ENCODE measurements at places on chromosomes 2 and 18.

GRCh38 chr18:10094655-10095054 is 180.8 kb downstream of the VAPA start:
- DNase-seq, result no peak

DNA sequence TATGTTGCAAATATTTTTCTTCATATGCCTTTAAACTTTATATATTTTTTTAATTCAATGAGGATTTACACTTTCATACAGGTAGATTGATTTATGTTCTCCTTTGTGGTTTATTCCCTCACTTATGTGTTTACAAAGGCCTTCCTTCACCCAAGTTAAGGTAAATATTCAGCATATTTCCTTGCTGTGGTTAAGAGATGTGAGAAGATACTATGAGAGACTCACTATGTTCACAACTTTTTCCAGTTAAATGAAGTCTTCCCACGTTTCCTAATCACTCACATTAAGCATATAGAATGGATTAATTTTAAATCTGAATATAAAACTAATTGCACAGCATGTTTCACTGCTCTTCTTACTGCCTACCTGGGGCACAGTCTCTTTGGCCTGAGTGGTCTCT is 597 bp downstream of the PECR start:
- DNase-seq, result no peak

- DNase-seq, result no peak
These were observed 86.4 kb downstream of the PLEKHM3 start for GRCh38 chr2:207938886-207939285.

DNA sequence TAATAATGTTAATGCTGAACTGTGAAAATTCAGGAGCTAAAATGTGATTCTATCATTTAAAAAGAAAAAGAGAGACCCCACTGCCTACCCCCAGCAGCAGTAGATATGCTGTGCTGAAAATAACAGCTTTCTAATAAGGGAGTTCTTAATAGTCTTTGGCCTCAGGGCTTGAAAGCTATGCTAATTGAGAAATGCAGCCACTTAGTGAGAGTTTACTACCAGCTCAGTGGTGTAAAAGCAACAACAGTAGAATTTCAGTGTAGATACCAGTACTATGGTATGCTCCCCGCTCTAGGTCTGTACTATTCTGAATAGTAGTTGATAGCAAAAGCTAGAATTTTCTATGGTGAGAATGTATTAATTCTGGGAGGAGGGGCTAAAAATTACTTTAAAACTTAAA is 303.1 kb upstream of the VWC2L start:
- no peak for DNase-seq

- DNase-seq, result no peak
These were observed 1364.4 kb upstream of the NXPH2 start for GRCh38 chr2:140144611-140145010.

DNA sequence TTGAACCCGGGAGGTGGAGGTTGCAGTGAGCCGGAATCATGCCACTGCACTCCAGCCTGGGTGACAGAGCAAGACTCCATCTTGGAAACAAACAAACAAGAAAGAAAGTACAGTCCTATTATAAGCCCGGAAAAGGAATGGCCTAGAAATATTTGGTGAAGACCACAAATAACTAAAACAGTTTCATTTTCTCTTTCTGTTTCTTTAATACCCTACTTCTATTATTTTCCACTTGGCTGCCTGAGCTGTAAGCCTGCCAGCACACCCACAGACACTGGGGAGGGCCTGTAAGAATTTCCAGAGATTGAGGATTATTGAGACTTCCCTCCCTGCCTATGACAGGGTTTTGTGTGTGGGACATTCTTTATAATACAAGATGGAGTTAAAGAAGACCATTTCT is 188.0 kb upstream of the DCC start:
- no peak for DNase-seq

- no peak for DNase-seq
These were observed 35.3 kb downstream of the NHEJ1 start for GRCh38 chr2:219125225-219125885.

DNA sequence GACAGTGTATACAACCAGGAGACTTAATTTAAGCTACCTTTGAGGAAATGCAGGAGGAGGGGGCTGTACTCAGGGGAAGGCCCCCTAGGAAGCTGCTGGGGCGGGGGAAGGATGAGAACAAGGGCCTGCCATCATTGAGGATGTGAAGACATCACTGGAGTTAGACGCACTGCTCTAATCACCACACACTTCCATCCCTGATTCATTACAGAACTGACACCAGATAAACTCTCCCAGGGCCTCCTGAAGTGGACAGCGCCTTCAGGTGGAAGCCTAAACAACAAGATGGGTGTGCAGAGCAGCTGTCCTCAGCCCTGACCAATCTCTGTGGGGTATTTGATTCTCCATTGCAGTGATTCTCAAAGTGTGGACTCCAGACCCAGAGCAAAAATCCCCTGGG is 30.6 kb upstream of the SLC35G4 start:
- DNase-seq, result no peak

GRCh38 chr2:99555404-99555803 is 65.6 kb upstream of the REV1 start:
- no peak for DNase-seq

GRCh38 chr2:210553373-210553772 is 3.0 kb upstream of the CPS1 start:
- no peak for DNase-seq

GRCh38 chr2:194750926-194751325 is 906.1 kb upstream of the SLC39A10 start:
- no peak for DNase-seq

GRCh38 chr2:221074238-221074637 is 497.9 kb downstream of the EPHA4 start:
- no peak for DNase-seq

GRCh38 chr2:158504088-158504487 is 47.3 kb downstream of the PKP4 start:
- no peak for DNase-seq

GRCh38 chr18:10570622-10571021 is 44.8 kb downstream of the NAPG start:
- no peak for DNase-seq

DNA sequence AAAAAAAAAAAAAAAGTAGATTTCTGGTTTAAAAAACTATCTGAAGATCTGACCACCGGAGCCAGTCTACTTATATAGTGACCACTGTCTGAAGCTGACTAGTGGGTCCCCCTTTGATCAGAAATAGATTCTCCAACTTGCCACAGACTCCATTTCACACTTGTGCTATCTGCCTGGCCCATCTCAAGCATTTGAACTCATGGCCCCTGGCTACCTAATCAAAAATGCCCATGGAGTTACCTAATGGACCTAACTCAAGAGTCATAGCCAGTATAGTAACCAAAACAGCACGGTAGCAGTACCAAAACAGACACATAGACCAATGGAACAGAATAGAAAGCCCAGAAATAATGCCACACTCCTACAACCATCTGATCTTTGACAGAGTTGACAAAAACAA is 17.0 kb upstream of the ATL2 start:
- DNase-seq, result no peak

DNA sequence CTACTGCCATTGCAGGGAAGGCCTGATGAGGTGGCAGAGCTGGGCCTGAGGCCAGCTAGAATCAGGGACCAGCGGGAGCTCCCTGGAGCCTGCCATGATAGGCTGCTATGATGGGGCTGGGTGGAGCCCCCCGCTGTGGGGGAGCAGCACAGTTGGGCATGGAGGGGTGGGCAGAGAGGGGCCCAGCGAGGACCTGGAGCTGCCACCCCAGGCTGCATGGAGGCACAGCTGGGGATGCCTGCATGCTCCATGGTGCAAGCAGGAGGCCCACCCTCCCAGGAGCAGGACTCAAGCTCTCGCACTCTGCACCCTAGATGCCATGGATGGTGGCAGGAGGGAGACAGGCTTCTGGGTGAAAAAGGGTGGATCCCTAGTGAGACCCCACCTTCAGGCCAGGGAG is 17.8 kb upstream of the RPRD1A start:
- no peak for DNase-seq

DNA sequence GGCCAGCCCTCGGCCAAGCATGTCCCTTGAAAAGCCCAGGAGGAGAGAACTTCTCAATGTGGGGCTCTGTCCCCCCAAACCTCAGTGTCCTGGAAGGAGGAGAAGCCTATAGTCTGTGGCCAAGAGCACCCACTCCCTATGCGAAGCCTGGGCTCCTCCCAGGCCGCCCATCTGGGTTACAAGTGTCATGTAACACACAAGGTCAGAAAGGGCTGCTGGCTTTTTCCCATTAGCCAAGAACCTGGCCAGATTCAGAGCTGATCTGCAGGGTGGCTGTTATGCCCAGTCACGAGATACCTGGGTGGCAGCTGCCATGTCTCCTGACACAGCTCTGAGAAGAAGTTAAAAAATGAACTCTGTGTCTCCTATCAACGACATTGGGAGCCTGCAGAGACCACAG is 170.7 kb downstream of the TNS1 start:
- DNase-seq, result no peak

- no peak for DNase-seq
These were observed 21.3 kb downstream of the CENPO start for GRCh38 chr2:24814516-24814915.

GRCh38 chr2:25494616-25495015 is 152.9 kb upstream of the DNMT3A start:
- DNase-seq, result no peak

- no peak for DNase-seq
These were observed 37.9 kb downstream of the TRIB2 start for GRCh38 chr2:12754643-12755042.

DNA sequence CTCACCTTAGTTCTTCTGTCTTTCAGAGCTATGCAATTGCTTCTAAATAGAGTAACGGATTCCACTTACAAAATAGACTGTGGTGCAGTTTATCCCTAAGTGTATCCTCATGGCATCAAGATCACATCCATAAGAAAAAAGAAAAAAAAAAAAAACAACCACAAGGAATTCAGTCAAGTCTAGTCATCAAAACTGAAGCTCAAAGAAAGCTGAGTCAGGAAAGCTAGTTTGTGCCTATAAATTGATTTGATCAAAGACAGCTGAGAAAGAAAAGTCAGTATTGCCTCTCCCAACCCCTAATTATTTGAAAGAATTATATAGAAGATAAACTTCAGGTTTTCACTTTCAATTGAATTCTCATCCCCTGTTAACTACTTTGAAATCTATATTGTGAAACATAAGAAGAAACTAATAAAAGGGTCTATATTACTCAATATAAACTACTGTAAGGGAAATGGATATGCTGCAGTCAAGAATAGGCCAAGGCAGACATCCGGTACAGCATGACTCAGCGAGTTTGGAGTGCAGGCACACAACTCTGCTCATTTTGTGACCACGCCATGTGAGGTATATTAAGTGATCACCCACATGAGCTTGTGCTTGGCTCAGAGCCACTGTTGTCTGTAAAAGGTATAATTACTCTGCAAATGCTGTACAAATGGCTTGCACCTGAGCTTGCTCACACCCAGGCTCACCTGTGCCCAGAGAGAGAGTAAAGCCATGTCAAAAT is 568.1 kb upstream of the CRIM1 start:
- DNase-seq, result no peak

DNA sequence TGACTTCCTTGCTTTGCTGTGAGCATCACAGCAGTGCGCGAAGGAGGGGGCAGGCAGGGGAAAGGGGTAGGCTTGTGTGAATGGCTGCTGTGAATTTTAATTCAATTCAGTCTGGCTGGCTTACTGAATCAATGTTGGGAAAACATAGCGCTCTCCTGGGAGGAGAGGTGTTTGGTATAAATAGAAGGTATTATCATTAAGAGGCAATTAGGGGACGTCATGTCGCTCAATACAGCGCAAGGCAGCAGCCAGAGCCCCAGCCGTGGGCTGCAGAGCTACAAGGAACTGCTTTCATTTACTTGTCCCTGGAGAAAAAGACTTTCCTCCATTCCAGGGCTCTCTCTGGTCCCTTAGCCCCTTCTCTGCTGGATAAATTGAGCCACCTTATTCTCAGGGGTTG is 181.4 kb upstream of the MSH6 start:
- DNase-seq, result no peak

GRCh38 chr2:210997373-210997772 is 441.0 kb downstream of the CPS1 start:
- DNase-seq, result no peak

- no peak for DNase-seq
These were observed 891 bp upstream of the FTCDNL1 start for GRCh38 chr2:199851883-199852282.

- DNase-seq, result no peak
These were observed 1452.6 kb upstream of the ACVR2A start for GRCh38 chr2:146392186-146392585.

- no peak for DNase-seq
These were observed 76.9 kb downstream of the CCDC93 start for GRCh38 chr2:117936871-117937428.

- no peak for DNase-seq
These were observed 52.2 kb downstream of the LYPD6B start for GRCh38 chr2:149090706-149091105.

All from stimulated activated CD8-positive, alpha-beta memory T cell treated with anti-CD3 and anti-CD28 coated beads, Interleukin-12 subunit alpha, Interleukin-12 subunit beta, amount 100 ng/mL, for 4 hours (primary cell).